ENCODE measurements at places on chromosomes 3 and 15.
A peak's percentile ranks its signal among the peaks of the same experiment; 100 is the strongest.

DNA sequence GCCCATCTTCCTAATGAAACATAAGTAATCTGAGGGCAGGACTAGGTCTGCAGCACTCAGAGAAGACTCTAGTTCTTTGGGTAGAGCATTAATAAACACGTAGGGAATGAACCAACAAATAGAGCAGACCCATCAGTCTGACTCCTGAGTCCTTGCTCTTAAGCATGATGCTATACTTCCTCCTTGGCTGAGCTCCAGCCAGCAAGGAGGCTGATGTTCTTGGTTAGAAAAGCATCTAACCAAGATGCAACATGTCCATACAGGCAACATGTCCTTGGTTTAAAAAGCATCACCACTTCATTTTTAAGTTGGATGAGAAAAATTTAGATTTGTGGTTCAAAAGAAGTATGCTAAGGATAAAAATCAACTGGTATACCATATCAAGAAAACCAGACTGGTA is 8.5 kb upstream of the MYH15 start:
- DNase-seq, result no peak

GRCh38 chr3:50213373-50213772 is 8.3 kb downstream of the SLC38A3 start:
- no peak for DNase-seq

- no peak for DNase-seq
Measured at GRCh38 chr3:24763393-24763792, 268.7 kb upstream of the THRB start.

GRCh38 chr3:53493963-53494791 is at the start of gene CACNA1D:
Gene CACNA1D, plus strand, starts transcription at chr3:53494611. Its CDS starts 556 bp downstream, at chr3:53495167.
- no peak for DNase-seq

DNA sequence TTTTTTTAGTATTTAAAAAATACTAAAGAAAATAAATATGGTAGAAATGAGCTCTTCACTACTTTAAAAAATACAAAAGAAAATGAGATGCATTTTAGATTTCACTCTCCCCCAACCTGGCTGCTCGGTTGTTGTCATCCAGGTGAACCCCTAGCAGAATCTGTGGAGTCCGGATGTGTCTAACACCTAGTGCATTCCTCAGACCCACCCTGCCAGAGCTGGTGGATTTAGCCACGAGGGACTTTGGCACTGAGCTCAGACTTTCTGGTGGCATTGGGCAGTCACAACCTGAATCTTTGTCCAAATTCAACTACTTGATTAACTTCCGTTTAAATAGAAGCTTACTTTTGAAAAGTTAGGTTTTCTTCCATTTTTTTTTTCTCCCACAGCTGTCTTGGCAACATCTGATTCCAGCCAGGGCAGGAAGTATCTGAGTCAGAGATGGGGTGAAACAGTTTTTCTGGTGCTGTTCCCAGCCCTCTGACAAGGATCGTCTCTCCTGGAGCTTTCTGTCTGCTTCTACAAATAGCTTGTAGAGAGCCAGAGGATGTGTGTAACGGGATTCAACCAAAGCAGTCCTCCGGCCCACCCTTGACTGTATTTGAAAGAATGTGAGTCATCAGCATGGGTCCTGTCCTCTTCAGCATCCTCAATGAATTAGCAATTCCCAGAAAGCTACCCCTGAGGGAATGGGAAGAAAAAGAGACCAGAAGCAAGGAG is 301.8 kb upstream of the MCTP2 start:
- DNase-seq, result peak; percentile 89

- no peak for DNase-seq
Measured at GRCh38 chr15:52673734-52674133, 5.5 kb downstream of the ATOSA start.

DNA sequence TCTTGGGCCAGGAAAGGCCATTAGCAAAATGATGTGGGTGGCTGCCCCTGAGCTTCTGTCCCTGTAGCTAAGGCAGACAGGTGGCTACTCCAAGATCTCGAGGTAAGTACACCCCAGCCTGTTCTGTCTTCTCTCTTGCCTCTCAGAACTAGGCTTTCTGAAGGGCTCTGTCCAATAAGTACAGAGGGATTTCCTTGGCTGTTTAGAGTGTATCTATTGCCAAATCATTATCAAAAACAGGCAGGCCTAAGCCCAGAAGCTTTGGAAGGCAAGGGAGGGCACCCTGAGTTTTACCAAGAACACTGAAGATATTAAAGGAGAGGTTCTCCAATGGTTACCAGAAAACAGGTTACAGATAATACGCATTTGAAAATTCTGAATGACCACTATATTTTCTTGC is 156.6 kb downstream of the MYRIP start:
- no peak for DNase-seq

GRCh38 chr3:153158961-153159735 is 2.9 kb upstream of the RAP2B start:
- DNase-seq, result no peak

GRCh38 chr15:53658827-53659555 is 100.5 kb downstream of the WDR72 start:
- peak; percentile 12 for DNase-seq

- no peak for DNase-seq
Measured at GRCh38 chr3:111359261-111360030, 182.6 kb upstream of the CD96 start.

DNA sequence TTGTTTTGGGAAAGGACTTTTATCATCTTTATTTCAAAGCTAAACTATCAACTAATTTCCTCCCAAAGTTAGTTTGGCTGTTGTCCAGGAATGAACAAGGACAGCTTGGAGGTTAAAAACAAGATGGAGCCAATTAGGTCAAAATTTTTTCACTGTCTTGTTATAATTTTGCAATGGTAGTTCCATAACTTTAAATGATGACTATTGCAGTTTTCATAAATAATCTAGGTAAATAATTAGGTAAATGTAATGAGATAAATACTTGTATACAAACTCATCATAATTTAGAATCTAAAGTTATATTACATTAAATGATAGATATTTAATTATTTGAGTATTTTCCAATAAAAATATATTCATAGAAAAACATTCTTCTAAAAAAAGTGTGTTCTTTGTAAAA is 68.3 kb upstream of the DAZL start:
- DNase-seq, result no peak

DNA sequence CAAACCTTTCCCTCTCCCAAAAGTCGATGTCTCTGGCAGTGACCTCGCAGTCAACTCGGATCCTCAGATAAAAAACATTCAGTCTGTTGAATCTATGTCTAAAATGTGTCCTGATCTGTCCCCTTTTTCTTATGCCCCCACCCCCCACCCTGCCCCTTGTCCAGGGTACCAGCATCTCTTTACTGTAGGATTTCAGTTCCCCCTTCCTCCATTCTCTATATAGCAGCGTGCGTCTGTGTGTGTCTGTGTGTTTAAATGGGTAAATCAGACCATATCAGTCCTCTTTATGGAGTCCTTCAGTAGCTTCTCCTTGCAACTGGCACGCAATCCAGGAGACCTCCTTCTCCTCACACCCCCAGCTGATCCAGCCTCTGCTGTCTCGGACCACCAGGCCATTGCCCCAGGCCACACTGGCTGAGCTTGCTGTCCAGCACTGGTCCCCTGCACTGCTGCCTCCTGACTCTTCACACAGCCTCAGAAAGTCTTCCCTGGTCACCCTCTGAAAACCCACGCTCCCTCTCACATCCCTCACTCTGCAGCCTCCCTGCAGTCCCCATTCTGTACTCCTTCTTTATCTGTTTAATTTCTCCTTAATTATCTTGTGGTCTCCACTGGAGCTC is 1.5 kb downstream of the LRRK1 start:
- no peak for DNase-seq

DNA sequence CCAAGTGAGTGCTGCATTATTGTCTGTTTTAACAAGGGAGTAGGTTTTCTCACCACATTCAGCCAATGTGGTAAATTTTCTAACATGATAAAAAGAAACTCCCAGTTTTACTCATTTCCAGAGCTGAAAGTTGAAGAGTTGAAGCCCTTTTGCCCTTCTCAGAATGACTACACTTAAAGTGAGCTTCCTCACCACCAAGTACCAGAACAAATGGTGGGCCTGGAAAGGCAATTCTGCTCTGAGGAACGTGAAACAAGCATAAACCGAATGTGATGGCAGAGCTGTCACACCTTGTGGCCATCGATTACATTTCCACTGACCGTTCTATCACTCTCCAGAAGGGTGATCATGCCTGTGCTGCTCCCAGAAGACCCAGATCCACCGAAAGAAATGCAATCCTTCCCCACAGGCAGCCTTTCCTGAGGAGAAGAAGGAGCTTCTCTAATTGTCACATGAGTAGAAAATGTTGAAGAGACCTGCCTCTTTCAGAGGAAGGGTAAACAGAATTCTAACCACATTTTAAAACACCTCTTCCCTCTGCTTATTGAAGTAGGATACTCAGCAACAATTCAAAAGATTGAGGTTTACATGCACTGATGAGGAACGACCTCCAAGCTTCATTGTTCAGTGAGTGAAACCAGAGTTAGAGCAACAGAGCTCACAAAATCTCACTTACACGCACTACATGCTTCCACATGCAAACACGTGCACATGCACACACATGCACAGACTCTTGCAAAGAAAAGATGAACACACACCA is 21.4 kb upstream of the CCR9 start:
- no peak for DNase-seq

DNA sequence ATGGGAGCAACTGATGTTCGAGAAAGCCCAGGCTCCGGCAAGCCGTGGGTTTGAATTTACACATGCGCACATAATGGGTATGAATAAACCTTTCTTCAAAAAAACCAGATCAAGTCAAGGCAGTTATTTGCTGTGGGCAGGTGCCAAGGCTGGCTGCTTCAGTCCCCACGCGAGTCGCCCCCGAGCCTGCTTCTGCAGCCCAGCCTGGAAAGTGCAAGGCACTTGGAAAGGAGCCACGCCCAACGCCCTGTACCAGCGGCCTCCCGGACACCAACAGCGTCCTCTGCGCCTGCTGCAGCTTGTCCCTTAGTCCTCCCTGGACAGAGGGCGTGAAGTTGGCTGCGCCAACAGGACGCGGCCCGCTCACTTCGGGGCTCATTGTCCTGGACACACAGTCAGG is 68.9 kb downstream of the KLF15 start:
- peak; percentile 37 for DNase-seq

- no peak for DNase-seq
Measured at GRCh38 chr15:41950127-41950483, 22.3 kb downstream of the EHD4 start.

GRCh38 chr3:46546896-46547440 is 19.1 kb downstream of the LRRC2 start:
- no peak for DNase-seq

DNA sequence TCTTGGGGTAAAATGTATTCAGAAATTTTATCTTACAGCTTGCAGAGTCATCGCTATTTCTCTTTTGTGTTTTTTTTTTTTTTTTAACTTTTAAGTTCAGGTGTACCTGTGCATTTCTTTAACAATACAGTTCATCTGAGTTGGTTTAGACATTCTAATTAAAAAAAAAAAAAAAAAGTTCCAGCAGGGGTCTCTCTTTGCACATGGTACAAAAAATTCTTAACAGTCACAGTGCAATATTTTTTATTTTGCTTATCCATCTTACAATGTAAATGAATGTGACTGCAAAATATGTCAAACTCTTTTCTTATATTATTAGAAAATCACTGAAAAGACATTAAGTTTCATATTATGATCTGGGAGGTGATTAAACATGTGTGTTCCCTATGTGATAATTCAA is 47.5 kb upstream of the SLC9A9 start:
- DNase-seq, result peak; percentile 27
